ENCODE measurements at places on chromosomes 5 and 9. TPM values are rescaled to one million over a fixed set of nuclear protein-coding genes. Genes with fewer than 3 reads are reported as not detected.

Gene SLC1A3
- total RNA-seq = not detected

Gene SPINK4
- not detected for total RNA-seq

Gene CDK5RAP2
- 55.2 TPM for total RNA-seq

Gene ACER2
- 1.2 TPM for total RNA-seq

Gene UBE2QL1
- 0.31 TPM for total RNA-seq

Gene BSPRY
- total RNA-seq = not detected

Gene GABRP
- total RNA-seq = not detected

Gene C5orf63
- total RNA-seq = 4.8 TPM

Gene CD14
- total RNA-seq = 0.56 TPM

Gene KCNN2
- total RNA-seq = not detected

Gene IRX1
- total RNA-seq = not detected

Gene PCDHB15
- not detected for total RNA-seq

Gene FOXD4
- not detected for total RNA-seq

Gene ALDH1A1
- total RNA-seq = not detected

Gene NR6A1
- not detected for total RNA-seq

Gene HRCT1
- total RNA-seq = not detected

Gene GDA
- total RNA-seq = not detected

- no peak for DNase-seq
These were observed 146.5 kb downstream of the CD180 start for GRCh38 chr5:67050125-67050524.

GRCh38 chr9:108272349-108272899, 583.4 kb downstream of the ACTL7B start:
- no peak for DNase-seq

- peak; percentile 72 for DNase-seq
These were observed at the start of the genes NLN and SGTB for GRCh38 chr5:65721720-65722574. Gene NLN, plus strand, starts transcription at chr5:65722205. Its CDS starts 169 bp downstream, at chr5:65722374. Gene SGTB, minus strand, starts transcription at chr5:65722109. Its CDS starts 1,302 bp downstream, at chr5:65720807.

DNA sequence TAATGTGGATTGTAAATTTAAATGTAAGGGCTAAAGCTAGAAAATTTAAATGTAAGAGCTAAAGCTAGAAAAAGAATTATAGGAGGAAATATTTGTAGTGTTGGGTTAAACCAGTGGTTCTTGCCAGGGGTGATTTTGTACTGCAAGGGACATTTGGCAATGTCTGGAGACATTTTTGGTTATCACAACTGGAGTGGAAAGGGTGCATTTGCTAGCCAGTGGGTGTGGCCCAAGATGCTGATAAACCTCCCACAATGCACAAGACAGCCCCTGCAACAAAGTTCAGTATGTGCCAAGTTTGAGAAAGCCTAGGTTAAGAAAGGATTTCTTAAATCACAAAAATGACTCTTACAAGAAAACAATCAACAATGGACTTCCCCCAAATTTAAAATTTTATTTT, 31.6 kb upstream of the ELL2 start:
- no peak for DNase-seq

GRCh38 chr9:76808636-76809035, 44.4 kb downstream of the PCA3 start:
- no peak for DNase-seq

- no peak for DNase-seq
These were observed 32.3 kb downstream of the TGFBR1 start for GRCh38 chr9:99137225-99137624.

GRCh38 chr9:70260606-70261005, 1.8 kb downstream of the SMC5 start:
- DNase-seq = no peak

- no peak for DNase-seq
These were observed 160.7 kb upstream of the PITX1 start for GRCh38 chr5:135194573-135195269.

DNA sequence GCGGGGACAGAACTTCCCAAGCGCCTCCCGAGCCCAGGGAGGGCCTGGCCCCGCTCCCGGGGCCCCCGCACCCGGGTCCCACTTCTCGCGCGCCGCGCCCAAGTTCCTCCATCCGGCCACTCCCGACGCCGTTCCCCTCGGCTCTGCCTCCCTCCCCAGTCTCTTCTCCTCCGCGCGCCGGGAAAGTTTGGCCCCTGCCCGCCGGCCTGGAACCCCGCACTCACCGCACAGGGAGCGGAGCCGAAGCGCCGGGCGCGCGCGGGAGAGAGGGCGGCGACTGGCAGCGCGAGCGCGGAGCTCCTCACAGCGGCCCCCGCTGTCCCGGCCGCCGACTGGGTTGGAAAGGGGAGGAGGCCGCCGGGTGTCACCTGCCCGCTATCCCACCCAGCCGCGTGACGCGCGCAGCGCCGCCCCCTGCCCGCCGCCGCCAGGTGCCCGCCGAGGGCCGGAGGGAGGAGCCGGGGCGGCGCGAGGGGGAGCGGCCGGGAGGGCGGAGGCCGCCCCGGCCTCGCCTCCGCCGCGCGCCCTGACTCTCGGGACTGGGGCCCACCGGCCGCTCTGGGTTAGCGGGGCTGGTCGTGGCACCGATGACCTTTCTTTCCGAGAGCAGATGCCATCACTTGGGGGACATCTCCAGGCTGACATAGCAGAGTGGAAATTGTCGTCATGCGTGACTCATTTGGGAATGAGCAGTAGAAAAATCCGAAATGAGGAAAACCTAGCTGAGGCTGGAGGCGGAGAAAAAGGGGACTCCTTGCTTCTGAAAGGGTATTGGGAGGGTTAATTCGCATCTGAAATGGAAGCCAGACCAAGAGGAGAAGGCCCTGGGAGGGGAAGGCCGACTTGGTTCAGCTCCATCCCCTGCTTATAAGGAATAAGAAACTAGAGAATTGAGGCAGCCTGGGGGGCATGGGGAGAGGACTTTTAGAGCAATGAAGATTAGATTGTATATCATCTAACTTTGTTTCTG, at the start of gene ELOVL7:
TSS of gene ELOVL7 (minus strand) at position 334 of the 970 bp plus-strand sequence. CDS start 56,872 bp downstream, outside the sequence.
- peak; percentile 11 for DNase-seq

- no peak for DNase-seq
These were observed 280.7 kb downstream of the RFX3 start for GRCh38 chr9:3244963-3245653.

DNA sequence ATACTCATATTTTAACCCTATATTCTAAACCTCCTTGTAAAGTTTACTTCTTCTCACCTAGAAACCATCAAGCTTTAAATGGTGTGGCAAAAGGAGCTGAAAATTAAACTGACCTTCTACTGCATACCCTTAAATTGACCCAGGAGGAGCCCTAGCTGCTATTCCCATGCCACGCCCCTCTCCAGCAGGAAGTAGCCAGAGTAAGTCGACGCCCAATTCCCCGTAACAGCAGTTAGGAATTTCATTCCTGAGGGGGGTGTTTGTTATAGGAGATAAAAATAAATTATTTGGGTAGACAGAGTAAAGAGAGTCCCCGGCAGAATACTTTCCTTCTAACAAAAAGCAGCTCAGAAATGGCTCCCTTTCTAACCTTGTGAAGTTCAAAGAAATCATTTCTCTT, 111.8 kb upstream of the FAM174A start:
- no peak for DNase-seq

- no peak for DNase-seq
These were observed 90.3 kb upstream of the RANBP6 start for GRCh38 chr9:6105738-6106137.

DNA sequence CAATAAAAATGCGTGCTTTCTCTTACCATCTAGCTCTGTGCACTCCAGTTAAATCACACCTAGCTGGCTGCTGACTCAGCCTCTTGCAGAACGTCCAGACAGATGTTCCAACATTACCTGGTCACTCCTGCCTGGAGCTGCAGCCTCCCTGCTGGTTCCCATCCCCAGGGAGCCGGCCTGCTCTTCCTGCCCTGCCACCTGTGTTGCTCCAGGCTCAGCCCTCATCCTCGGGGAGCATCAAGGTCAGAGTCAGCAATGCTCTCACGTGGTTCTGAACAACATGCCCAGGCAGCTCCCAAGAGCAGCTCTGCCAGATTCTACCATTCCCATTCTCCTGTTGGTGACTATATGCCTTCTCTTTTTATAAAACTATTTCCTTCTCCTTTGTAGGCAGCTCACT, 81.3 kb downstream of the GADD45G start:
- no peak for DNase-seq

DNA sequence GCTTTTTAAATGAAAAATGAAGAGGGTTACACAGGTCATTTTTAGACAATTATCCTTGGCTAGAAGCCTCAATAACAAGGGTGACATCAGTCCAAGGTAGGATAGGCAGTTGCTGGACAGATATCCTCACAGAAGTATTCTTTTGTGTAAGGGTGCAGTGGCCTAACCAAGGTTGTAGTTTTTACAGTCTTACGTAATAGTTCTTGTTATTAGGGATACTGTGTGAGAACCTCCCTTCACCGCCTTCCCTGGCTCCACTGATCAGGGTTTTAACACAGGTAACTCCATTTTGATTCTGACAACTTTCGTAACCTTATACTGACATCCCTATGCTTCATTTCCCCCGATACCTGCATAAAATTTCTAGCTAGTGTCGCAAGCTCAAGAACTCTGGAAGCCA, 8.7 kb upstream of the CAPSL start:
- no peak for DNase-seq

- peak; percentile 5 for DNase-seq
These were observed 321.6 kb downstream of the CEMIP2 start for GRCh38 chr9:71446473-71447411.

- DNase-seq = no peak
These were observed 9.3 kb upstream of the FGD3 start for GRCh38 chr9:92938025-92938424.

DNA sequence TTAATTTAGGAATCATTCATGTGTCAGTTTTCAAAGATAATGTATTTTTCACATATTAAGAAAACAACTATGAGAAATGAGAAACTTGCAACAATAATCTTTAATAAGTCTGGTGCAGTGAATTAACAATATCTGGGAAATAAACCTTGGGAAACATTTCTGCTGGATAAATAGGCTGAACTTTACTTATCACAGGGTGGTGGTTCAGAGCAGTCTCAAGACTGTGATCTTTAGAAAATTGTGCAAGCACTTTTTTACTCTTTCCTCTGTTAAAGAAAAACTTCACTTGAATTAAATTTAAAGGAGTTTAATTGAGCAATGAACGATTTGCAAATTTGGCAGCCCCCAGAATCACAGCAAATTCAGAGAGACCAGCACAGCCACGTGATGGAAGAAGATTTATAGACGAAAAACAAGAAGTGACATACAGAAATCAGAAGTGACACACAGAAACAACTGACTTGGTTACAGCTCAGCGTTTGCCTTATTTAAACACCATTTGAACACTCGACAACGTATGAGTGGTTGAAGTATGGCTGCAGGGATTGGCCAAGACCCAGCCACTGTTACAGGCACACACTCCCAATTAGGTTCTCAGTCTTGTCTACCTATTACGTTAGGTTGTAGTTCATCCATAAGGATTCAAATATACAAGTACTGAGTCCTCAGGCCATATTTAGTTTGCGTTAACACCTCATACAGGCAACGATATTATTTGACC, 631.9 kb downstream of the SLCO4C1 start:
- no peak for DNase-seq

DNA sequence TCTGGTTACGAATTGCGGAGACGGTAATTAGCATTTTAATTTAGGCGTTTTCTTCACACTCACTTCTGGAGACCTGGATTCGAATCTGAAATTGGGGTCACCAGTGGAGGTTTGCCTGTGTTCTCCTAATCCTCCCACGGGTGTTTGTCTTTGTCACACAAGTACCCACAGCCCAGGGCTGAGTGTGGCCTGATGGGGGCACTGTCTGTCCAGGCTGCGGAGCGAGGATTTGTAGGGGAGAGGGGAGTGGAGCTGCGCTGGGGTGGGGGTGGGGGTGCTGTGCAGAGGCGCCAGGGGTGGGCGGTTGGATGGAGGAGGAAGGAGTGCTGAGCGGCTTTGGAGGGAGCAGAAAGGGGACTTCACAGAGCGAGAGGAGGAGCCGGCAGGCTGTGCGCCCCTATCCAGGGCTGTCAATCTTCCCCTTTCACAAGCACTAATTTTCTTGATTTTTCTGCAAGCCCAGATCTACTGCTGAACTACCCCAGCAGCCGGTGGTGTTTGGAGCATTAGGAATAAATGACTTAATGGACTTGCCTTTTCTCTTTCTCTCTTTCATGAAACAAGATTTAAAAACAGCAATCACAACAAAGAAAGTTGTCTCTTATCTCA, 53.1 kb downstream of the TSPAN17 start:
- DNase-seq = no peak

- DNase-seq = no peak
These were observed 97.9 kb downstream of the FSTL4 start for GRCh38 chr5:133514456-133514855.

DNA sequence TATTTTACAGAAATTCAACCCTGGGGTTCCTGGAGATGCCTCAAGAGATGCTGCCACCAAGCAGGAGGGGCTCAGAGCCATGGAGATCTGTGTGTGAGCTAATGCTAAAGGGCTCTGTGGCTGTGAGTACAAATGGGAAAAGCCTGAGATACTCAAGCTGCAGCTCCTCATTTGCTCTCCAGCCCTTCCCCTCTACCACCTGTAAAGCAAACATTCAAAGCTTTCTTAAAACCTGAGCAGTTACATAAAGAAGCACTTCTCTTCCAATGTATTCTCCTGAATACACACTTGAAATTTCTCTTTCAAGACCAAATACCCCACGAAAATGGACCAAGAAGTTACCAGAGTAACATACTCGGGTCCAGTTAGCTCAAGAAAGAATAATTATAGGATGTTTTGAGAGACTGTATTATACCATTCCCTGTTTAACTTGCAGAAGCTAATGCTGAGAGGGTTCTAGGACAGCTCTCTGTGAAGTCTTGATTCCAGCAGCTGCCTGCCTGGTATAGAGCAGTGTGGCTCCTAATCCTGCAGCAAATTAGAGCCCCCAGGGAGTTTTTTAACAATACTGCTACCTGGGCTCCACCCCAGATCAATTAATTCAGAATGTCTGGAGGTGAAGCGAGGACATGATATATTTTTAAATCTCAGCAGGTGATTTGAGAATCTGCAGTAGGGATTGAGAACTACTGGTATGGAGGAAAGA, 21.1 kb downstream of the RGS7BP start:
- no peak for DNase-seq
